Fibroblast of lung (primary cell): ENCODE measurements at places on chromosomes 7 and 10. TPM values are rescaled to one million over a fixed set of nuclear protein-coding genes. Genes with fewer than 3 reads are reported as not detected.

DNA sequence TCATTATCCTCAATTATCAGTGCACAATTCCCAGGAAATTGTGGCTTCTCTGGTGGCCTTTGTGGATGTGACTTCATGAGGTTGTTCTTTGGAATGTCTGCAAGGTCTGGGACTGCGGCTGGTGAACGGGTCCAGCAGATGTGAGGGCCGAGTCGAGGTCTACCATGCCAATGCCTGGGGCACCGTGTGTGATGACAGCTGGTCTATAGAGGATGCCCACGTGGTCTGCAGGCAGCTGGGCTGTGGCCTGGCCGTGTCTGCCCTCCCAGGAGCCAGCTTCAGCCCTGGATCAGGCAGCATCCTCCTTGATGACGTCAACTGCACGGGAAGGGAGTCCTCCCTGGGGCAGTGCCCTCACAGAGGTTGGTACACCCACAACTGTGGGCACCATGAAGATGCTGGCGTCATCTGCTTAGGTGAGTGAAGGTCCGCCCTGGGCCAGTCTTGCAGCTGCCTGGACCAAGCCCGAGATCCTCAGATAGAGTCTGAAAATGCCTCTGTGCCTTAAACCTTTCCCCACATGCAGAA lies 46.9 kb downstream of the CUZD1 start:
- no peak for DNase-seq

GRCh38 chr10:52688899-52689298 lies 83.7 kb downstream of the MBL2 start:
- no peak for DNase-seq

DNA sequence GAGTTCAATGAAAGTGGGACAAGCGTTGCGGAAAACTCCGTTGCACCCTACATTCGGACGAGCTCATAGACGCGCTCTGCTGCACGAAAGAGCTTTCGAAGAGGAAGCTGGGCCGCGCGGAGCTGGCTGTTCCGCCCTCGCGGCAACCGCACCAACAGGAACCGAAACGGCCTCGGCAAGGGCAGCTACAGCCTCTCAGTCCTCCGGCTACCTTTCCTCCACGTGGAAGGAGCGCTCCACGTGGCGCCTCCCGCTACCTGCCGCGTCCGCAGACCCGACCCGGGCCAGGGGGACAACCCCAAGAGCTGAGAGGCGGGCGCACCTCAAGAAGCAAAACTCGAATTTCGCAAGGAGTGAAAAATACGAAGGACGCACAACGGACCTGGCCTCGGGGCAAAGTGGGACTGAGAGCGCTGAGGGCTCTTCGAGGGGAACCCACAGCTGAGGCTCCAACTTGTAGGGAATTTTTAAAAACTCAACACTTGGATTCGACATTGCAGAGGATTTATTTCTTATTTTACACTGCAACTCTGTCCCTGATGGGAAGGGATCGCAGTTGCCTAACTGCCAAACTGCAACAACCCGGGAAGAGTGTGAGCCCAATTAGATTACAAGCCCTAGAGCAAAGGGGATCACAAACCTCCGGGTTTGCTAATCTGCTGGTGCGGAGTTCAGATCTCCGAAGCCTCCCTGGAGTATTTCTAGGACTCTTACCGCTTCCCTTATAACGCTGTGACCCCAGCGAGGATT lies 1.4 kb downstream of the HPSE2 start:
- DNase-seq: peak; percentile 43

The FEZF1 gene
- total RNA-seq: not detected in 2 replicates

The OR13A1 gene
- not detected in 2 replicates for total RNA-seq

DNA sequence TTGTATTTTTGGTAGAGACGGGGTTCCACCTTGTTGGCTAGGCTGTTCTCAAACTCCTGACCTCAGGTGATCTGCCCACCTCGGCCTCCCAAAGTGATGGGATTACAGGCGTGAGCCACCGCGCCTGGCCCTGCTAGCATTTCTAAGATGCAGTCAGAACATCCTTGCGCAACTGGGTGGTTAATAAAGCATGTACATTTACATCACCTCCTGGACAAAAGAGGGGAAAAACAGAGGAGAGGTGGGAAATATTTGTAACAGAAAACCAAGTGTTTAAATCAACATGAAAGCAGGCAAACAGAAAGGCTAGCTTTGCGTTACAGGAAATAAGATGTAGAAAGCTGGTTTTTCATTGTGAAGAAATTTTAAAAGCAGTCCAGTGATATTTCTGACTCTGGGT lies 220.9 kb upstream of the KMT2E start:
- no peak for DNase-seq

DNA sequence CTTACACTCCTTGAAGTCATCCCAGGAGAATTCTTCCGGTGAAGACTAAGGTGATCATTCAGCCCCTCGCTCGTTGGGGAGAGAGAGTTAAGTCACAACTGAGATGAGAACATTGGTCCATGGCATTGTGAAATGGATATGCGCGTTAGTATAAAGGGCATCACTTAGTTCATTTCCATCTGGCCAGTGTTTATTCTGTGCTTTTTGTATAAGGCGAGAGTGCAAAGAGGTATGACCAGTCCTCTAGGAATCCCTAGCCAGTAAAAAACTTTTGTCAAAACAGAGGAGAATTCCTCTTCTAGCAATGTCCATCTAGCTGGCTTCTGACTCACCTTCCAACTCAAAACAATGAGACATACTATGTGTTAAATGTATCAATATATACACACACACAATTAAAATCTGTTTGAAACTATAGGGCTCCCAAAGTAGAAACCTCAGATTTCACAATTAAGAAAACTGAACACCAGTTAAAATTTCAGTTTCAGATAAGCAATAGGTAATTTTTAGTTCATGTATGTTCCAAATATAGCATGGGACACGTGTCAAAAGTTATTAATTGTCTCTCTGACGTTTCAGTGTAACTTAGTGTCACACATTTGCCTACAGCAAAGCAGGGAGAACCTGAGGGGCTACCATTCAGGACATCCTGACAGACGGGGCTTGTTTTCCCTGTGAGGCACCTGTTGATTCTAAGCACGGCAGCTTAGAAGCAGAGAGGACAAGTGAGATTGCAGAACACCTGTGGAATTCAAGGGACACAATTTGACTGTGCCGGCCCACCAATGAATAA lies 158.9 kb downstream of the KLF6 start:
- peak; percentile 91 for DNase-seq

GRCh38 chr10:8312781-8313180 lies 258.3 kb downstream of the GATA3 start:
- DNase-seq: peak; percentile 90

- no peak for DNase-seq
Measured at GRCh38 chr7:41319581-41319980, 383.3 kb downstream of the INHBA start.

The AKR1E2 gene
- total RNA-seq: 5.6 and 11.7 TPM in 2 replicates

The HOXA2 gene
- total RNA-seq: 1.0 and 1.3 TPM in 2 replicates

The TUBAL3 gene
- not detected in 2 replicates for total RNA-seq

The RBP4 gene
- not detected in 2 replicates for total RNA-seq

DNA sequence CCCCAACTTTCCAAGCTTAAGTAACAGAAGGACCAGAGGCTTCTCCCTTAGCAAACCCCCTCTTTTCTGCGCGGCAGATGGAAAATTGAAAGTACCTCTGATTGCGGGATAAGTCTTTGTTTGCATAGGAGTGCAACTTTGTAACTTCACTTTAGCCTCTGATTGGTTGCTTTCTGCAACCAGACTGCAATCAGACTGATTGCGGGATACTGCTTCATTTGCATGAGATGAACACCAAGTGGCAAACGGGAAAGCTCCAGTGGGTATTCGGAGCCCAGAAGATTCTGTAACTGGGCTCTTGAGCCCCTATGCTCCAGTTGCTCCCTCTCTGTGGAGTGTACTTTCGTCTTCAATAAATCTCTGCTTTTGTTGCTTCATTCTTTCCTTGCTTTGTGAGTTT lies 260.6 kb downstream of the BAMBI start:
- no peak for DNase-seq

GRCh38 chr10:113436851-113437250 lies 116.0 kb upstream of the HABP2 start:
- DNase-seq: no peak

DNA sequence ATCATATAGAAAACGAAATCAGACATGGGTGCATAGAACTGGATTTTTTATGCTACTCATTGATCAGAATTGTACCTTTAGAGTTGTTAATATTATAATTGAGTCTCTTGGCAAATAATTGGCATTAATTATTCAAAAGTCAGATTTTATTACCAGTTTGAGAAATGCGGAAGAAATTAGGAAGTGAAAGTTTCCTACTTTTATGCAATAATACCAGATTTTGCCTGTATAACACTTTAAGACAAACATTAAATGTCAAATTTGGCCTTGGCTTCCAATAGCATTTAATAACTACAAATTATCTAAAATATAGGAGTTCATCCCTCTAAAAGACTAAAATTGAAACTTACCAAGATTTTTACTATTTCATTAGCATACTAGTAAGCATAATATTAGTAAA lies 6.8 kb upstream of the TFEC start:
- DNase-seq: no peak

DNA sequence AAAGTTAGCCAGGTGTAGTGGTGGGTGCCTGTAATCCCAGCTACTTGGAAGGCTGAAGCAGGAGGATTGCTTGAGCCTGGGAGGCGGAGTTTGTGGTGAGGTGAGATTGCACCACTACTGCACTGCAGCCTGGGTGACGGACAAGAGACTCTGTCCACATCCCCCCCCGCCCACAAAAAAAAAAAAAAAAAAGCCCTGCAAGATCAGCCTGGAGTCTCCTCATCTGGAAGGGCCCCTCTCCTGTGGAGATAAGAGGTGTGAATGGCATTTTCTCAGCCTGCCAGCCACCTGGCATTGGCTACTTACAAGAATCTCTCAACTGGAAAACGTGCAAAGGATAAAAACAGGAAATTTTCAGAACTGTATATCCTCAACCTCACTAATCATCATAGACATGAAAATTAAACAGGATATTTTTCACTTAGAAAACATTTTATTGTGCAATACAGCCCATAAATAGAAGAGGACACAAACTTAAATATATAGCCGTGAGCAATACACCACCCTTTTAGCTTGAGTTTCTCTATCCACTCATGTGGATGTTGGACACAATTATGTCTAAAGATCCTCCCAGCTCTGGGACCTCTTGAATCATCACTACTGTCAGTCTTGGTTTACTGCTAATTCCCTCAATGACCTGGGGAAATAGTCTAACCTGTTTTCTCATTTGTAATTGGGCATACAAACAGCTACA lies 11.3 kb upstream of the TSPAN15 start:
- DNase-seq: no peak

The RBP3 gene
- total RNA-seq: not detected in 2 replicates

- DNase-seq: no peak
Measured at GRCh38 chr10:515674-516073, 173.8 kb downstream of the DIP2C start.

DNA sequence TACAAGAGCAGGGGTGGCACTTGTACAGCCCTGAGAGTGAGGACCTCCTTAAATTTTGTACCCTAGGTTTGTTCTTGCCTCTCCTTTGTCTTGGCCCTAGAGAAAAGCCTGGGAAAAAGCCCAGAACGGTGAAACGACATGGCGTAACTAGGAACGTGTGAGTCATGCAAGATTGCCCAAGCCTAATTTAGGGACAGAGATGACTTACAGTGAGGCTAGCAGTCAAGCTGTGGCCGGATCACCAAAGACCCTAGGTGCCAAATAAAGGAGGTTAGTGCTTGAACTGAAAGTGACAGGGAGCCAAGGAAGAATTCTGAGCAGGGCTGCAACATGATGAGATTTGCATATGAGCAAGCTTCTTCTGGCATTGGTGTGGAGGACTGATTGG lies 25.1 kb downstream of the TBXAS1 start:
- peak; percentile 90 for DNase-seq

DNA sequence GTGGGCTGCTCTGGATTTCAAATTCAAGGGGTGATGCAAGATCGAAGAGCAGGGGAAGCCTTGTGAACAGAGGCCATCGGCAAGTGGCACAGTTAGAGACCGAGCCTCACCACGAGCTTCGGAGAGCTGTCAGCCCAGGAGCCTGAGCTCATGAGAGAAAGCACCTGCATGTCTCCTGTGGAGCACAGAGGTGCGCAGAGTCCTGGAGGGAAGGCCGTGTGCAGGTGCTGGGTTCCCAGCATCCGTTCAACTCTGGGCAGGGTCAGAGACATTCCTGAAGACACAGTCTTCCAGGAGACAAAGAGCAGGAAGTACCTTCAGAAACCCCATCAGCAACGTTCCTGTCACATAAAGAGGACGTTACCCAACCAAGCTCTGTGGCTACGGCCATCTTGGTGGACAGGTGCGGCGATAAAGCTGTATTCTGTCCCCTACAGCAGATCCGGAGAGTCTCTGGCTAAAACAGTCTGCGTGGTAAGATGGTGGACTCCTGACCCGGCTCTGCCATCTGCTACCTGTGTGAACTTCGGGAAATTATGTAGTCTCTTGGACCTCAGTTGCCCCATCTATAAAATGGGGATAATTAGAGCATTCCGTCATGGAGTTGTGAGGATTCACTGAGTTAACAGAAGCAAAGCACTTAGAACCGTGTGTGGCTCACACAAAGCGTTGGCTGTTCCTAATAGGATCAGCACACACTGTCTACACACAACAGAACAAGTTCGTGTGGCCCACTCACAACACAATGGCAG lies 40.6 kb downstream of the NOD1 start:
- DNase-seq: no peak

DNA sequence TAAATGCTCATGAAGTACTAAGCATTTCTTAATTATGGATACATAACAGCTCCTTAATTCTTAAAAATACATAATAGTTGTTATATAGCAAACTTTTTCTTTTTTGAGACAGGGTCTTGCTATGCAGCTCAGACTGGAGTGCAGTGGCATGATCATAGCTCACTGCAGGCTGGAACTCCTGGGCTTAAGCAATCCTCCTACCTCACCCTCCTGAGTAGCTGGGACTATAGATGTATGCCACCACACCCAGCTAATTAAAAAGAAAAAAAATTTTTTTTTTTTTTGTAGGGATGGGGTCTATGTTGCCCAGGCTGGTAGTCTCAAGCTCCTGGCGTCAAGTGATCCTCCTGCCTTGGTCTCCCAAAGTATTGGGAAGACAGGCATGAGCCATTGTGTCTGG lies 30.9 kb downstream of the IRF5 start:
- no peak for DNase-seq

GRCh38 chr7:25132430-25132829 lies 7.4 kb upstream of the CYCS start:
- no peak for DNase-seq

GRCh38 chr7:150453181-150453580 lies 2.8 kb downstream of the GIMAP8 start:
- no peak for DNase-seq

DNA sequence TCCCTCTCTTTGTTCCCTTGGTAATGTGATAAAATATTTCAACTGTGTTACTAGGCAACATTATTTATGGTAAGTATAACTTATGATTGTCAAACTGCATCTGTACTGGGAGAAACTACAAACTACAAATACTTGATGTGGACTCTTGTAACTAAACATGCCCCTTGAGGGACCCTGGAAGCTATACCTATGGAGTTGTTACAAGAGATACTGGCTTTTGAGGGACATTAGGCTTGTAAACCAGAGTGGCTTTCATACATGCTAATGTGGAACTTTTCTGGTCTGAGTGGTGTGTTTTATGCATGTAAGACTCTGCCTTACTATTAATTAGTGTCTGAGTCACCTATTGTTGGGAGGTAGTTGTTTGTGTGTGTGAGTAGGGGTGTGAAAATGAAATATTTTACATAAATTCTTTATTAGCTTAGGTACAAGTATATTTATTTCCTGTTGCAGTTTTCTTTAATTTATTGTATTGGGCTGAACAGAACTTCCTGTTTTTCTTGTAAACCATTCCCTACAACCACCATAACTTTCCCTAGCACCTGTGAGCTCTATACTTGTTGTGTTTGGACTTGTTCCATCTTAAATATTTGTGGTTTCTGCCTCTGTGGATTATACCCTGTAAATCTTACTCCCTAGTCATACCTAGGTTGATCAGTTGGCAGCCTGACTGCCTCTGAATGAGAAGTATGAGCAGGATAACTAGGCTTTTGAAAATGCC lies 49.8 kb downstream of the STK31 start:
- DNase-seq: peak; percentile 93

The PON1 gene
- not detected in 2 replicates for total RNA-seq
